ENCODE measurements at places on chromosomes 16 and 17.

DNA sequence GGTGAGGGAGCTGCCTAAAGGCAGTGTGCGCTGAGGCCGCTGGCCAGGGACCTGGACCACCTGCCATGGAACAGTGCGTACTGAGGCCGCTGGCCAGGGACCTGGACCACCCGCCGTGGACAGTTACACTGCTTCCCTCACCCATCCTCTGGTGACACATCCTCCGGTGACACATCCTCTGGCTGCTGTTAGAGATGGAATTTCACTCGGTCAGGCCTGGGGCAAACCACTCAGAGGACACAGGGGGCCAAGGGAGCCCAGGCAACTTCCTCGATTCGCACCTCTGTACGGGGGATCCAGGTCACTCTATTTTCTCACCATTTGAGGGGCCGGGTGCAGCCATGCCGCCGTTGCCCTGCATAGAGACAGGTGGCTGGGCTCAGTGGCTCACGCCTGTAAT, 32.4 kb upstream of the RPTOR start:
- no peak for DNase-seq

DNA sequence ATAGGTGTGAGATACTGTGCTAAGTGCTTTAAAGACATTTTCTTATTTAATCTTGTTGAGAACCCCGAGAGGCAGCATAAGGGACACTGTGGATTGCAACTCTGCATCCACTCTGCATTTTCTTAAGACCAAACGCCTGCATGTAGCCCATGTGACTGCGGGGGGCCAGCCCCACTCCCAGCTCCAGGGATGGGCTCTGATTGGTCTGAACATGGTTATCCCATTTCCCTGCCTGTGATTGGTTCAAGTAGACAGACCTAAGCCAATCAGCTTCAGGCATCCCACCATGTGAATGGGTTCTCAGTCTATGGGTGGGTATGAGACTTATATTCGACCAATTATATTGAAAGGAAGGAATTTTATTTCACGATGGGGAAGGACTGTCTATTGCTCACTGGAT, 33.2 kb upstream of the USP7 start:
- DNase-seq: no peak

GRCh38 chr16:56617212-56618085, 8.1 kb upstream of the MT1E start:
- peak; percentile 35 for DNase-seq

DNA sequence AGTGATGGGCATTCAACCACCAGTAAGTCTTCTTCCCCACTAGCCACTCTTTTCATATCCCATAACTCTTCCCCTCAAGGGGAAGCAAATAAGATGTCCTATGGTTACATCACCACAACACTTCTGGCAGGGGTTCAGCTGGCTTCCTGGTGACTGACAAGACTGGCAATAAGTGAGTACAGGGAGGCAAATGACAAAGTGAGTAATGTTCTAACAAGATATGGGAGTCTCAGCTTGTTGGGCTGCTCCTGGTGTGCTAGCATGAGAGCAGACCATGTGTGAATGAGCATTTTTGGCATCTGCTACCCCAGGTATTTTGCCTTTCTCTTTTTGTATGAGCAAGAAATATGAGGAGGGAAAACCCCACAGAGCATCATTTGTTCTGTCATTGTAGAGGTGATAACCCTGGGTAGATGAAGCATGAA, 9.9 kb downstream of the TMIGD1 start:
- DNase-seq: no peak

DNA sequence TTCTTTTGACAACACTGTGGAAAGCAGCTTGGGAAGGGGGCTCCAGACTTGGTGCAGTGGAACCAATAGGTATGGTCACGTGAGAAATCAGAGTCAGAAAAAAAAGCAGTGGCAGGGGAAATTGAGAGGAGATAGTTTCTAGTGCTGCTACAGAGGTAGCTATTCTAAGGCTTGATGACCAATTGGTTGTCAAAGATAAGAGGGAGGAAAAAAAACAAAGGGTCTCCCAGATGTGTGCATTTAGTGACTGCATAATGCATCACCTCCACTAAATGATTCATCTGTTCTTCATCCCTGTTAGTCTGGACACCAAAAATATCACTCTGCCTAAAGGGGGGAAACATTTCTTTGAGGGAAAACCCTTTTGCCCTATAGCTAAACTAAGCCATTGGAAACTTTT, 56.5 kb downstream of the PIGL start:
- no peak for DNase-seq

GRCh38 chr17:5888811-5889210, 181.4 kb upstream of the WSCD1 start:
- no peak for DNase-seq

GRCh38 chr16:85569615-85570212, 43.4 kb upstream of the GSE1 start:
- no peak for DNase-seq

DNA sequence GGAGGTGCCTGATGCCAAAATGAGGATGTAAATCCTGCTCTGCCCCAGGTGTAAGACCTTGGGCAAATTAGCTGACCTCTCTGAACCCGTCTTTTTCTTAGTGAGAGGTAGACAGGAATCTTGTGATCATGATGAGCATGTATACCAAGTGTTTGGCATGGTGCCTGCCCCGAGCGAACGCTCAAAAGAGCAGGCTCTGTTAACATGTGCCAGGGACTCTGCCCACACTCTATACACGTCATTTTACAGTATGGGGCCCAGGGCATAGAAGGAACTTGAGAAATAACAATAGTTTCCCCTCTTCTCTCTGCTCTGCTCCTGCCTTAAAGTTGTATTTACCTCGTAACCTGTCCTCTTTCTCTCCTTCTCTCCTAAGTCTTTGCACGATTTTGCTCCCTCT, 9.3 kb upstream of the MAF start:
- DNase-seq: no peak

GRCh38 chr16:83843657-83844056, 35.9 kb downstream of the HSBP1 start:
- DNase-seq: no peak

GRCh38 chr17:48628649-48629410, 2.7 kb upstream of the HOXB9 start:
- no peak for DNase-seq

DNA sequence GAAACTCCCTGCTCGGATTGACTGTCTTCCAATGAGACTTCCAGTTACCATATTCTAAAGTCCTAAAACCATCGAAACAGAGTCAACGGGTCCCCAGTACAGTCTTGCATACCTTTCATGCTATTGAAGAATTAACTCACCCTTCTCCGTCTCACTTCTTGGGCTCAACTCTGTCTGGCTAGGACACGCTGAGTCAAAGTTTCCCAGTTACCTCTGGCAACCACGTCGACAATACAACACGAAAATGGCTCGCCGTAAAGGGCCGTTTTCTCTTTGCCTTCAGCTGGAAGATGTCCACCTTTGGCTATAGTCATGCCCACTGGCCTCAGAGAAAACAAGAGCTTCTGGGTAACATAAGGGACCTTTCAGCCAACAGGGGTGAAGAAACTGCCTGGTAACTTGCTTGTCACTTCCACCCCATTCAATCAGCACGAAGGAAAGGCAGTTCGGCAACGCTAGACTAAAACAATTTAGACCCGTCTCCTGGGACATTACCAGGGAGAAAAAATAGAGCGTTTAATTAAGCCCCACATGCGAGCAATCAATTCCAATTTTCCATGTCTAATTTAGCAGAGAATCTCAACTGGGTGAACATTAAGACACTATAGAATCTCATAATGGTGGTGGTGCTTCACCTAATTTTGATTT, 21.5 kb downstream of the KCNG4 start:
- DNase-seq: no peak

DNA sequence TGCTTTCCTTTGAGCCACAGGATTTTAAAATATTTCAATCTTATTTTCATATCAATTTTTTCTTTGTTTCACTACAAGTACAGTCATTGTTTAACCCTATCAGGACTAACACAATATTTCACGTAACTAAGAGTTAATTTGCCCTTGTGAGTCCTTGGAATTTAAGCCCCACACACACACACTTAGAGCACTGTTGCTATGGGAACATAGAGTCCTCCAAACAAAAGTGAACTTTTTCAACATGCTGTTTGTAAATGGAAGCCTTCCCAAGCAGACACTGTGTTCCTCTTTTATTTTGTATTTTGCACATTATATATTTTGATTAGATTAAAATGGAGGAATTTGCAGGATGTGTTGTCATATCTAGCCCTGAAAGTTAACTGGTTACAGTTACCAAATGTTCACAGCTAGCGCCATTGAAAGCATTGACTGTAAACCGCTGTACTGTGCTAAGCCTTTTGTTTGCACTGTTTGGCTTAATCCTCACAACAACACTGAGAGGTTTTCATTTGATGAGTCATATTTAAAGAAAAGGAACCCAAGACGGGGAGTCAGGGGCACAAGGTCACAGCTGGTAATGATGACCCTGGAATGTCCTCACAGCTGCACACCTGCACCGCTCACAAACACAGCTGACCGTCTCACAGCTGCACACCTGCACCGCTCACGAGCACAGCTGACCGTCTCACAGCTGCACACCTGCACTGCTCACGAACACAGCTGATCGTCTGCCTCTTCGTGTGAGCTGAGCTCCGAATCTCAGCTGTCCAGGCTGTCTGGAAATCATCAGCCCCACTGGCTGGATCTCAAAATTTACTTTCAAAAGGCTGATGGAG, 6.3 kb downstream of the HSBP1 start:
- no peak for DNase-seq

GRCh38 chr17:48357779-48358602, 72.0 kb downstream of the SKAP1 start:
- DNase-seq: no peak

GRCh38 chr17:17320911-17321220, 17.7 kb downstream of the NT5M start:
- no peak for DNase-seq

- DNase-seq: no peak
Measured at GRCh38 chr16:80129791-80130190, 411.0 kb upstream of the DYNLRB2 start.

DNA sequence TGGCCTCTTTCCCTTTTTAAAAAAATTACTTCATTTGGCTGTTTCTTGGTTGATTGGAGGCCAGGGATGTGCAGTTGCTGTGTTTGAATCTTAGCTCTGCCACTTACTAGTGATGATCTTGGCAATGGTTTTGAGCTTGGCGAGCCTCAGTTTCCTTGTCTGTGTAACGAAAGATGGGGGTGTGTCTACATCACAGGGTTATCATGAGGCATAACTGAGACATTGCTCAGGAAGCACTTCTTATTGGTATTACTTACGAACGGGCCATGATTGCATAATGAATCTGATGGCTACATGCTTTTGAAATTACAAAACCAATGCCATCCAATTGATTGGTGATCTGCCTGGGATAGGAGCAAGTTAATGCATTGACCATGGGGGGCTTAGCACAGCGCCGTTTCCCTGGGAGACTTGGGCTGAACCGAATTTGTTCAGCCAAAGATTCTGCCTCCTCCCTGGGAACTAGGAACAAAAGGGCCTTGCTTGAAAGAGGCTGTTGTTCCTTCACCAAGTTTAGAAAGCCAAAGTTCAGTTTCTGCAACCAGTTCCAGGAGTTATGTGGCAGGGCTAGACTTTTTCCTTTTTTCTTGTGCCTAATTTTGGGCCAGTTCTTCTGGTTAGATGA, 21.9 kb downstream of the CMIP start:
- peak; percentile 51 for DNase-seq

- no peak for DNase-seq
Measured at GRCh38 chr16:69035375-69035774, 70.1 kb upstream of the HAS3 start.

- no peak for DNase-seq
Measured at GRCh38 chr16:87836346-87836843, 32.9 kb downstream of the SLC7A5 start.

- no peak for DNase-seq
Measured at GRCh38 chr16:69793526-69793925, 31.4 kb downstream of the WWP2 start.

GRCh38 chr16:1533443-1533951, at the start of gene TMEM204:
Gene TMEM204, plus strand, starts transcription at chr16:1533666. Its CDS starts 610 bp downstream, at chr16:1534276.
- no peak for DNase-seq

DNA sequence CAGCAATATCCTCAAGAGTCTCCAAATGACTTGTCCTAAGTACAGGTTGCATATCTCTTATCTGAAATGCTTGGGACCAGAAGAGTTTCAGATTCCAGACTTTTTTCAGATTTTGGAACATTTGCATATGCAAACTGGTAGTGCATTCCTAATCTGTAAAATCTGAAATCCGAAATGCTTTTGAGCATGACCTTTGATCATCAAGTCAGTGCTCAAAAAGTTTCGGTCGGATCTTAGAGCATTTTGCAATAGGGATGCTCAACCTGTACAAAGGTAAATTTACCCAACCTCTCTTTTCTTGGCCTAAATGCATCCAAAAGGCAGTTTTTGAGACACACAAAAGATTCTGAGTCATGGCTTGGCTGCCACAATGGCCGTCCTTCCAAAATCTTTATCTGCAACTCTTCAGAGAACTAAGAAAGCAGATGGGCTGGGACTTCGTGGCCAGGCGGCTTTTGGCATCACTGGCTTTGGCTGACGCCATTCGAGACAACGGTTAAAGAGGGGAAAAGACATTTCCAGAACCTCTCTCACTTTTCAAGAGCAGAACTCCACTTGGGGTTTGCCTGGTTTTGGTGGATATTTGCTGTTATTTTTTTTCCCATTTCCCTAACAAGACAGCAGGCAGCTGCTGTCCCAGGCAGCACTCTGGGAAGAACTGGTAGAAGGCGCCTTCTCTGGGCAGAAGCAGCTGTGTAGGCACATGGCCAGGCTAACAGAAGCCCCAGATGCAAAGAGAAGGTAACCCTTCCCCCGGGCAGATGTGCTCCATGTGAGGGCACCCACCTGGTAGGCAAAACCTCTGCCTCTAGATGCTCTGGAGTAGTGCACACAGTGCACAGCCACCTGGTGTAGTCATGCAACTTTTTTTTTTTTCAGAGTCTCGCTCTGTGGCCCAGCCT, 8.9 kb downstream of the CPPED1 start:
- no peak for DNase-seq

GRCh38 chr17:82060614-82061013, 5.0 kb downstream of the DUS1L start:
- no peak for DNase-seq

DNA sequence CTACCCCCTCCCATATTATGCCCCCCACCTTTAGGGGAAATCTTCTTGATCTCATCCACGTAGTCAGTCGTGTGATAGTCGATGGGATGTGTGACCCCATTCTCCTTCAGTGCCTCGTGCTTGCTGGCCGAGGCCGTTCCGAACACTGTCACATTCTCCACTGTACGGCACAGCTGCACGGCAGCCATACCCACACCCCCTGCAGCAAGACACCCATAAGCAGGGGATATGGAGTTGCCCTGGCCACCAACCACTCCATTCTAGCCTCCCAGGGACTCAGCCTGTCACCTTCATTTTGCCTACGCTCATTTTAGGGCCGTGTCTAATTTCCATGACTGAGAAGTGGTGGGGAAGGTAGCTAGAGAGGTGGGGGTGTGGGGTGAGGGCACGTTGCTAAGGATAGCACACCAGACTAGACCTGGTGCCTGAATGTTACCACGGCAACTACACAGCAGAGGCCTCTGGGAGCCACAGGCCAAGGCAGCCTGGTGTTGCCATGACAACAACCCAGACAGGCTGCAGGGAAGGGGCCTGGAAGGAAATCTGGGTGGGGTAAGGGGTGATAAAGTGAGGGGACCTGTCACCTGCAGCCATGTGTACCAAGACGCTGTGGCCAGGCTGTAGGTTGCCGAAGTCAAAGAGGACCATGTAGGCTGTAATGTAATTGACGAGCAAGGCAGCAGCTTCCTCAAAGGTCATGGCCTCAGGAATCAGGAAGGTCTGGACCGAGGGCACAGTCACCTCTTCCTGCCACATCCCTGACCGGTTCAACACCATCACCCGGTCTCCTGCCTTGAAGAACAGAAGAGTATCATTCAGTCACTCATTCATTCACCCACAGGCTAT, 4.0 kb downstream of the VAT1 start:
- DNase-seq: no peak

Measured in hippocampal formation (tissue), 2 donors.